ENCODE measurements at places on chromosomes 4 and X.

DNA sequence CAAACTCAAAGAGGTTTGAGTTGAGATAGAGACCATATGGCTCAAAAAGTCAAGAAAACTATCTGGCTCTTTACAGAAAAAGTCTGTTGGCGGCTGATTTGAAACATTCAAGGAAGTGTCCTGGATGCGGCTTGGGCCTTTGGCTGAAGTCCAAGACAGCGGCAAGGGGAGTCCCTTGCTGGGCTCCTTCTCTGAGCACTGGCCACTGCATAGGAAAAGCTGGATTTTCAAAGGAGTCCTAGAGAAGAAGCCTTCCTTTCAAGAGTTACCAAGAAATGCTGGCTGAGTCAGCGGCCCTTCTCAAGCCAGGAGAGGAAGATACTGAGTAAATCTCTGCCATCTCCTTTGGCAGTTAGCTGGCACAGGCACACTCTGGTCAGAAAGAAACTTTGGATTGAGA is 12.1 kb downstream of the APLN start:
- DNase-seq: no peak

GRCh38 chr4:35147761-35148160 is 1096.6 kb downstream of the ARAP2 start:
- DNase-seq: no peak

DNA sequence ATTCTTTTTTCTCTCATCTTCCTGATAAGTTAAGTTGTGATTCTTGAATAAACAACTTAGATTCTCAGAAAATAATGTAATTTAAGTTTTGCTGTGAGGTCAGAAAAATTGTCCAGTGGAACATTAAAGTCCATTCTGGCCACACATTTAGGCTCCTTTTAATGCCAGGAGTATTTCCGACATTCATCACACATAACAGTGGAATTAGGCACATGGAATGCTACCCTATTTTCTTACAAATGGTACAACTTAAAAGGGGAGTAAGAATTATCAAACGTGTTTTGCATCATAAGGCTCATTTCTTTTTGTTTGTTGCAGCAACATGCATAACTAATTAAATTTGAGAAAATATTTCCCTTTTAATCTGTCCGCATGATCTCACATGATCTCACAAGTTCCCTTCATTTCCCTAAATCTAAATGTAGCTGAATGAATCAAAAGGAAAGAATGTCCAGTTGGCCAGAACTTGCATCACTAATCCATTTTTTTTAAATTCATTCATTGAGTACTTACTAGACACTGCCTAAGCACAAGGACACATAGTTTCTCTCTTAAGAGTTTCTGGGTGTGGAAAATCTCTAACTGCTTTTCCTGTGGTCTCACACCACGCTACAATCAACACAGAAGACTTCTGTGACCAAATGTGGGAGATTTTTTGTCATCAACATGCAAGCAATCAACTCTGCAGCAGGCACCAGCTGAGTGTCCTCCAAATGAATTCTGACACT is 22.0 kb downstream of the SPARCL1 start:
- DNase-seq: no peak

DNA sequence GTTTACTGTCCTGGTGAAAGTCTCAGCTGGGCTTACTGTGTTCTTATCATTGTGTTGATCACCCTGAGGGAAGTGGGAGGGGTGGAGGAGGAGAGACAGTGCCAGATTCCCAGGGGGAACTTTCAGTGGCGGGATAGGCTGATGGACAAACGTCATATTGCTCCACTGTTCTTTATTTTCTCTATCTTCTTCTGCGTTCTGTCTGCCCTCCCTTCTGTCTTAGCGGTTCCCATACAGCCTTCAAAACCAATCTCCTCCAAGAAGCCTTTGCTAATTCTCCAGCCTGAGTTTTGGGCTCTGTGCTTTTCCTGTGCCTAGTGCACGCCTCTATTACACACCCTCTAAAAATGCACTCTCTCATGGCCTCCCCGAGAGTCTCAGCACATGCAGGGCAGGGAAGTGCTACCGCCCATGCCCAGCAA is 448.7 kb upstream of the FAT1 start:
- DNase-seq: no peak

DNA sequence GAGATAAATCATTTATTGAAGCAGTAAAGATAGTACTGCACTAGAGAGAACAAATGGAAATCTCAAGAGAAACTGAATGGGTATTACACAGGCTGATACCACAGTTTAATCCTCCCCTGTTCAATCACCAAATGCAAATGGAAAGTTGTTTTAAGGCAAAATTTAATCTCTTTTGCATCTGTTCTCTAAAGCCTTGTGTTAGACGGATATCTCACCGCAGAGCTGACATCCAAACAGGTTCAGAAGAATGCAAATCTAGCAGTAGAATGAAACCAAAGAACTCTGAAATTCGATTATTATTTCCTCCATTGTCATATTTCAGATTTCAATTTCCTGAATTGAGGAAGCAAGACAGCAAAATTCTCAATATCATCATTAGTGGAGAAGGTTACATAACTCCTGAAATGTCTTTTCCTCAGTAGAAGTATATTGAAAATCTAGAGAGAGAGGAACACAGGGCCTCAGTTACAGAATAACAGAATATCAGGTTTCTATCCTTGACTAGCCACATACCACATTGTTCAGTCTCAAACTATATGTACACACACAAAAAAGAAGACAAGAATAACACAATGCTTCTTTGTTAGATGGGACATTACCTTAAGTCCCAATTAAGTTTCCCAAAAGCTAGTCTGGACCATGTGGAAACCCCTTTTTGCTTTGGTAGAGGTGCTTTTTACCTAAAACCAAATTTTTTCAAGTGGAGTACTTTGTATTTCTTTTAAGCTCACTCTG is 94.1 kb upstream of the BANK1 start:
- DNase-seq: no peak

DNA sequence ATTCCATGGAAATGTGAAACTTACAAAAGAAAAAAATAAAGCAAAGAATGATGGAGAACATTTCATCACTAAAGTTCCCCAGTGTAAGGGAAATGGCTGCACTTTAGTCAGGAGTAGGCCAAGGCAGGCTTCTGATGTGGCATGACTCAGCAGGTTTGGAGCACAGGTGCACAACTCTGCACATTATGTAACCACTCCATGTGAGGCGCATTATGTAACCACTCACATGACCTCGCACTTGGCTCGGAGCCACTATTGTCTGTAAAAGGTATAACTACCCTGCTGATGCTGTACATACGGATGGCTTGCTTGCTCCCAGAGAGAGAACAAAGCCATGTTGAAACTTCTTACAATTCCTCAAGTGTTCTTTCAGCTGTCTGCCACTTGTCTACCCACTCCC is 727.6 kb downstream of the TRAM1L1 start:
- DNase-seq: no peak

DNA sequence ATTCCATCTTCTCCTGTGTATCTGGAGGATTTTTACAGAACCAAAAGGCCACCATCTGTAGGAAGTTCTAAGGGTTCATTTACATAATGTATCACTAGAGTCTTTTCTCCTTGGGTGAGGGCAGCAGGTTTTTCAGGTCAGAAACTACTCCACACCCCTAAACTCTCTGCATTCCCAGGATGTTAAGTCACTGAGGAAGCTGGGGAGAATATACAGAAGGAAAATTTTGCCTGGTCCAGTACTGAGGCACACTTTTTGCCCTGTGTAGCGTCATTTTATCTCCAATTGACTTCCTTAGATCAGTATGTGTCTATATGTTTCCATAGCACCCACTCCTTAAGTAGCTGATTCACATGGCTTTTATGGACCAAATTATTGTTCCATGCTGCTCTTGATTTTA is 17.0 kb downstream of the XKRX start:
- DNase-seq: no peak

DNA sequence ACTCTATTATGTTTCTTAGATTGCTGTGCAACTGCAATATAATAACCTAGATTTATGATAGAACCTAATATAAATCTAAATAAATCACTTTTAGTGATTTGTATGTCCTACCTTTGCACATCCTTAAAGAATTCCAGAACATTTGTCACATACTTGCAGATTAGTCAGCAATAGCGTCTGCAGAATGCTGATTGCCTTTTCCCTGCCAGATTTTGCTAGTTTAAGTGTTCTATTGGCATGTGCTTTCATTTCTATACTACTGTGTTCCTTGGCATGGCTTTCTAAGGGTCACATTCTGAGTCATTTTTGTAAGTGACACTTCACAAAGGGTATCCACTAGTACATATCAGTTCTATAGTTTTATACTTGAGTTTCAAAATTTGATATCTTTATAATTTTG is 303.1 kb upstream of the GIMD1 start:
- no peak for DNase-seq

- DNase-seq: no peak
Measured at GRCh38 chrX:17546356-17546755, 171.4 kb downstream of the NHS start.

GRCh38 chr4:7607156-7607910 is 172.6 kb upstream of the PSAPL1 start:
- no peak for DNase-seq

Data from brain pericyte (primary cell).